Transverse colon (tissue), 4 donors: ENCODE measurements at places on chromosomes 11 and 22. TPM values are rescaled to one million over a fixed set of nuclear protein-coding genes. Genes with fewer than 3 reads are reported as not detected.
A peak's percentile ranks its signal among the peaks of the same experiment; 100 is the strongest.

GRCh38 chr11:72425053-72425980 is 9.0 kb downstream of the CLPB start:
- no peak overlapping the region for H3K4me3 ChIP-seq
- H3K36me3 ChIP-seq: no peaks in the 10 kb centered on the region
- no peak for DNase-seq
- H3K27me3 ChIP-seq: no peaks in the 10 kb centered on the region

- H3K4me1 ChIP-seq: peaks cover 6% of the 10 kb centered on the region
- DNase-seq: no peak
- no peaks in the 10 kb centered on the region for H3K36me3 ChIP-seq
- H3K4me3 ChIP-seq: no peak overlapping the region
- no peaks in the 10 kb centered on the region for H3K27me3 ChIP-seq
These were observed 138.7 kb downstream of the MAML2 start for GRCh38 chr11:96204366-96204659.

Gene TP53I11
- 46.7 TPM for total RNA-seq

Gene POTEH
- total RNA-seq: not detected

DNA sequence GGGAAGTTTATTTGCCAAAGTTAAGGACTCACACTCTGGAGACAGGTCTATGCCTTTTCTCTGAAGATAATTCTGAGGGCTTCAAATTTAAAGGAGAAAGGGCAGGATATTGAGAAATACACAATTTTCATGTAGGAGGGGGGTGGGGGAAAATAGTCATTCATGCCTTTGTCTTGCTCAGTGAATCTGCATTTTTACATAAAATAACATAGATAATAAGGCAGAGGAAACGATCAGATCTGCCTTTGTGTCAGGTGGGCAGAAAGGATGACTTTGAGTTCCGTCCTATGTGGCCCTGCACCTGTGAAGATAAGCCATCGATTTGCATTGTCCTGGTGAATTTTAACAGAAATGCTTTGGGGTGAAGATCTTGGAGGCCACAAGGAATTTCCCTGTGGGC is 76.8 kb downstream of the SC5D start:
- H3K27me3 ChIP-seq: no peaks in the 10 kb centered on the region
- peaks cover 23% of the 10 kb centered on the region for H3K4me1 ChIP-seq
- DNase-seq: no peak
- no peaks in the 10 kb centered on the region for H3K36me3 ChIP-seq

Gene IGSF22
- total RNA-seq: not detected

- peaks cover 2% of the 10 kb centered on the region for H3K36me3 ChIP-seq
- DNase-seq: peak; percentile 95
- no peaks in the 10 kb centered on the region for H3K27me3 ChIP-seq
- H3K27ac ChIP-seq: peak within 1 kb of the TSS; percentile 26
These were observed at the start of gene TRIOBP for GRCh38 chr22:37696657-37697537. Gene TRIOBP, plus strand, starts transcription at chr22:37697048. Its CDS starts 4,318 bp downstream, at chr22:37701366.

Gene OR52L1
- not detected for total RNA-seq

DNA sequence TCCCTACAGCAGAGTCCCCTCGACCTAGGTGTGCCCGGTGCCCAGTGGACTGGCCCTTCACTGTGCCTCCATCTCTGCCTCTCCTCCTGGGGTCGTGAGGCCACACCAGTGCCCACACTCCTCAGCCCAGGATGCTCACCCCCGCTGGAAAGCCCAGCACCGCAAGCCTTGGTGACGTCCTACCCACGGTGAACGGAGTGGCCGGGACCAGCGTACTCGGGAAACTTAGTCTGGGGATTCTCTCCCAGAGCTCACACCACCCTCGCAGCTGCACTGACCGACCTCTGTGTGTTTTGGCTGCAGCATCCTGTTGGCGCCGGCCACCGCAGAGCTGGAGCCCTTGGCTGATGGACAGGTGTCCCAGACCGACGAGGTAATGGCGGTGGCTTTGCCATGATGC is 35.5 kb upstream of the KRTAP5-7 start:
- peaks cover 40% of the 10 kb centered on the region for H3K36me3 ChIP-seq
- H3K27ac ChIP-seq: no peak overlapping the region
- no peak overlapping the region for H3K4me3 ChIP-seq
- no peaks in the 10 kb centered on the region for H3K27me3 ChIP-seq
- no peaks in the 10 kb centered on the region for H3K4me1 ChIP-seq

GRCh38 chr11:35088676-35089075 is 50.3 kb upstream of the CD44 start:
- no peak for DNase-seq
- no peaks in the 10 kb centered on the region for H3K27me3 ChIP-seq
- no peaks in the 10 kb centered on the region for H3K36me3 ChIP-seq
- H3K27ac ChIP-seq: no peak overlapping the region

Gene MPPED2
- not detected for total RNA-seq

GRCh38 chr11:57900320-57900719 is 123.4 kb upstream of the OR9Q1 start:
- DNase-seq: peak; percentile 56
- no peaks in the 10 kb centered on the region for H3K27me3 ChIP-seq
- H3K27ac ChIP-seq: peak overlapping the region; percentile 77
- H3K36me3 ChIP-seq: no peaks in the 10 kb centered on the region
- peaks cover 54% of the 10 kb centered on the region for H3K4me1 ChIP-seq

DNA sequence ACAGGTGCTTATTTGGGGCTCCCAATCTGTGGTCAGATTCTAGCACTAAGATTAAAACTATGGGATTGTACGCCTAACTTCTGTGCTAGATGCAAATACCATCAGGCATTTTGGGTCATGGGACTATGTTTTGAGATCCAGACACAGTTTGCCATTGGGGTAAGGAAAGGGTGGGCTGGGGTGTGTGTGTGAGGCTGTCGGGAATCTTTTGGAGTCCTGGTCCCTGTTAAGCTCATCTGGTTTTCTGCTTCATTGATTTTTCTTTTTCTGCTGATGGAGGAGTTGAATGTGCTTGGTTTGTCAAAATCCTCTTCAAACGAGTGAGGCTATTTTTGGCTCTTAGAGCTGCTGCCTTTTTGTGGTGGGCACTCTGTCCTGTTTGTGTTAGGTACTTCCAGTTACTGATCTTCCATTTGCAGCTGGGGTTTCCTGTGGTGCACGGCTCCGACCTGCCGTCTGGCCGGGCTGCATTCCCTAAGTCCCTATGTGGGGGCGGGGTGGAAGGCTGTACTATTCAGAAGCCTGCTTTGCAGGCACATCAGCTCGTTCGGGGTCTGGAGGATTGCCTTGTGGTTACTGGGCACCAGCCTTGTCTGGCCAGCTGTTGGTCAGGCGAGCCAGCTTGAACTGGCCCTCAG is 2.9 kb downstream of the BCR start:
- H3K27me3 ChIP-seq: no peaks in the 10 kb centered on the region
- H3K4me3 ChIP-seq: peak overlapping the region; percentile 79
- no peaks in the 10 kb centered on the region for H3K36me3 ChIP-seq
- H3K4me1 ChIP-seq: peaks cover 58% of the 10 kb centered on the region

Gene NXPE4
- total RNA-seq: 255 TPM

DNA sequence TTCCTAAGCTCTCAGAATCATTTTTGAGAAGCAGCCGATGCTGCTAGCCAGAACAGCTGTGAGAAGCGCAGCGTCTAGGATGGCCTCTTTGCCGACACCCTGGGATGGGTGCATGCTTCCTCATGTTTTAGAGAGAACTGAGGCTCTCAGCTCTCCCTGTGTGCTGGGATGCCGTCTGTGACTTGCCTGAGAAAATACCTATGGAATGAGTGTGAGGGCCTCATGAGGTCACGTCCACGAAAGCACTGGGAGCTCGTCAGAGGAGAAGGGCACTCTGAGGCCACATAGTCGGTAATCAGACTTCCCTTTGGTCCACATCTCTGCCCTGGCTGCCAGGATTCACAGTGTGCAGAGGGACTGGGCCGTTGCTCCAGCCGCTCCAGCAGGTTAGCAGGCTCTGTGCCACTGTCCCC is 54.7 kb downstream of the MICAL3 start:
- no peak overlapping the region for H3K4me3 ChIP-seq
- no peaks in the 10 kb centered on the region for H3K27me3 ChIP-seq
- peak overlapping the region; percentile 24 for H3K27ac ChIP-seq
- no peak for DNase-seq
- H3K4me1 ChIP-seq: no peaks in the 10 kb centered on the region

DNA sequence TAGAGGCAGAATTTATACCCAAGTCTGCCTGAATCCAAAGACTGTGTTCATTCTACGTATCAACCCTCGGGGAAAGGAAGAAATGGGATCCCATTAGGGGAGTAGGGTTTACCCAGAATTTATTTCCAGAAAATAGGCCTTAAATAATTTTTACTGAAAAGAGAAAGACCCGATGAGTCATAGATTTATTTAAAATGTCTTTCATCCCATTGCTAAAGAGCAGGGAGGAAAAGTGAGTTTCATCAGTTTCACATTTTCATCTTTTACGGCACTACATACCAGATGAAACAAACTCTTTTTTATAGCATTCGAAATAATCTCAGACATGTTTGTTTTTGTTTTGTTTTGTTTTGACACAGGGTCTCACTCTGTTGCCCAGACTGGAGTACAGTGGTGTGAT is 31.3 kb downstream of the SLC1A2 start:
- peaks cover 14% of the 10 kb centered on the region for H3K4me1 ChIP-seq
- H3K36me3 ChIP-seq: no peaks in the 10 kb centered on the region
- H3K4me3 ChIP-seq: no peak overlapping the region
- no peaks in the 10 kb centered on the region for H3K27me3 ChIP-seq
- no peak for DNase-seq

Gene OR5M10
- total RNA-seq: not detected

Gene A4GALT
- total RNA-seq: 6.3 TPM

GRCh38 chr11:106231591-106231990 is 154.1 kb downstream of the AASDHPPT start:
- DNase-seq: no peak
- H3K27me3 ChIP-seq: no peaks in the 10 kb centered on the region
- no peak overlapping the region for H3K27ac ChIP-seq
- no peak overlapping the region for H3K4me3 ChIP-seq

GRCh38 chr11:61554172-61554988 is 26.5 kb downstream of the SYT7 start:
- peaks cover 87% of the 10 kb centered on the region for H3K27me3 ChIP-seq
- H3K27ac ChIP-seq: no peak overlapping the region
- peaks cover 6% of the 10 kb centered on the region for H3K4me1 ChIP-seq
- no peaks in the 10 kb centered on the region for H3K36me3 ChIP-seq

DNA sequence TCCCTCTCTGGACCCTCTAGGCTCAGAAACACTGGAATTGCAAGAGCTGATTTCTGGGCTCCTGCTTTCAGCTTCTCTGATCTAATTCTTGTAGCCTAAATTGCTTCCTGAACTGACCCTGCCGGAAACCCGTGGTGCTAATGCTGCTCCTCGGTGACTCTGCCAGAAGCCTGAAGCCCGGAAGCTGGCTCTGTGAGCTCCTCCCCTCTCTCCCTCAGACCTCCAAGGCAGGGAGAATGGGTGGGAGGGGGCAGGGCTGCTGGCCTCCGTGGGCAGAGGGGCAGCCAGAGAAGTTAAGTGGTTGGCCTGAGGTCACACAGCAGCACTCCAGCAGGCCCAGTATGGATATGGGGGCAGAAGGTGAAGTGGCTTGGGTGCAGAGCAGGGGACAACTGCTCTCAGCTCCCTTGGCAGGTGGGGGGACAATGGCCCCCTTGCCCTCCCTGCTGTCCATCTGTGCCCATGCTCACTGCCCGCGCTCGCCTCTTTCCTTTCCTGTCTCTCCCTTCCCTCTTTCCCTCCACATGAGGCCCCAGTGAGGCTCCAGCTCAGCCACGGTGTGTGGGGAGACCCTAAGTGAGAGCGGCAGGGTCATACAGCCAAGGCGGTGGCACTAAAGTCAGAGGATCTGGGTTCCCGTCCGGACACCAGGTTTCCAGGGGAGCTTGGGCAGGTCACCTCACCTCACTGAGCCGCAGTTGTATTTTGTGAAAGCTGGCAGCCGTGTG is 16.2 kb downstream of the CAPN5 start:
- peak; percentile 69 for DNase-seq
- peak overlapping the region; percentile 81 for H3K27ac ChIP-seq
- H3K4me3 ChIP-seq: no peak overlapping the region
- H3K27me3 ChIP-seq: no peaks in the 10 kb centered on the region

Gene MS4A12
- total RNA-seq: 628 TPM

DNA sequence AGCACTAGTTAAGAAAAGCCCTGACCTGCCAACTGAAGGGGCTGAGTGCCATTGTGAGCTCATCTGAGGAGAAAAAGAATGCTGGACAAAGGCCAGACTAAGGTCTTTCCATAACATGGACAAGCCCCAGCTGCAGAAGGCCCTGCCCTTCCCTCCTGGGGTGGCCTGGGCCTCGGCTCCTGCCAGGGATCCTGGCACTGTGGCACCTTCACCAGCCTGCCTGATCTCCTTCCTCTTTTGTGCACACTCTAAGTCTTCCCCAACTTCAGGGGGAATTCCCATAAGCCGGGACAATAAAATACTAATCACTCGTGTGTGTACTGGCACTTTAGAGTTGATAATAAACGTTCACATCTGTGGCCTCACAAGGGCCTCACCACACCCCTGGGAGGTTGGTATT is 9.9 kb downstream of the TMPRSS13 start:
- no peaks in the 10 kb centered on the region for H3K4me1 ChIP-seq
- no peak overlapping the region for H3K27ac ChIP-seq
- no peaks in the 10 kb centered on the region for H3K27me3 ChIP-seq
- no peak overlapping the region for H3K4me3 ChIP-seq
- no peaks in the 10 kb centered on the region for H3K36me3 ChIP-seq
- DNase-seq: no peak

Gene NCAPD3
- total RNA-seq: 8.1 TPM

Gene SEC14L6
- total RNA-seq: 0.48 TPM

DNA sequence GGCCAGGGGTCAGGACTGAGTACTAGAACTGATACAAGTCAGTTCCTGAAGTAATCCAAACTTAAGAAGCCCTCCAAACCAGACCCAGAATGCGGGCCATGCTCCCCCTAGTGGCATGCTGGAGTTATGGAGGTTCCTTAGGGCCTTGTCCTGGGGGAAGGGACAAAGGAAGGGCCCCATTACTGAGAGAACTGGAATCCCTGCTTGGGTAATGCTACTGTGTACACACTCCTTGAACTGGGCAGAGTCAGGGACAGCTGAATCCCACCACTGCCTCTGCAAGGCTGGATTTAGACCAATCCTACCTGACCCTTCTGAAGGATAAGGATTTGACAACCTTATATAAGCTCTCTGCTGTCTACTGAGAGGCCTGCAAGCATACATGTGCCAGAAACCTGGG is 97.3 kb upstream of the AKIP1 start:
- H3K27ac ChIP-seq: peak overlapping the region; percentile 90
- DNase-seq: peak; percentile 80
- no peak overlapping the region for H3K4me3 ChIP-seq
- no peaks in the 10 kb centered on the region for H3K27me3 ChIP-seq

Gene OR51F1
- not detected for total RNA-seq

GRCh38 chr11:38448284-38448683 is 1850.2 kb upstream of the RAG2 start:
- H3K27ac ChIP-seq: no peak overlapping the region
- H3K36me3 ChIP-seq: no peaks in the 10 kb centered on the region
- DNase-seq: no peak
- H3K27me3 ChIP-seq: no peaks in the 10 kb centered on the region
- H3K4me1 ChIP-seq: no peaks in the 10 kb centered on the region

Gene TSKU
- total RNA-seq: 32.0 TPM

GRCh38 chr11:45050111-45050510 is 96.3 kb upstream of the PRDM11 start:
- no peak overlapping the region for H3K4me3 ChIP-seq
- no peak for DNase-seq
- H3K36me3 ChIP-seq: no peaks in the 10 kb centered on the region
- H3K4me1 ChIP-seq: no peaks in the 10 kb centered on the region
- H3K27ac ChIP-seq: no peak overlapping the region
- no peaks in the 10 kb centered on the region for H3K27me3 ChIP-seq
